ENCODE measurements at places on chromosomes 13 and 19.
A peak's percentile ranks its signal among the peaks of the same experiment; 100 is the strongest.

- DNase-seq = no peak
These were observed 7.5 kb upstream of the TPM4 start for GRCh38 chr19:16068696-16069259.

GRCh38 chr13:95497381-95497807, 55.1 kb upstream of the CLDN10 start:
- no peak for DNase-seq

DNA sequence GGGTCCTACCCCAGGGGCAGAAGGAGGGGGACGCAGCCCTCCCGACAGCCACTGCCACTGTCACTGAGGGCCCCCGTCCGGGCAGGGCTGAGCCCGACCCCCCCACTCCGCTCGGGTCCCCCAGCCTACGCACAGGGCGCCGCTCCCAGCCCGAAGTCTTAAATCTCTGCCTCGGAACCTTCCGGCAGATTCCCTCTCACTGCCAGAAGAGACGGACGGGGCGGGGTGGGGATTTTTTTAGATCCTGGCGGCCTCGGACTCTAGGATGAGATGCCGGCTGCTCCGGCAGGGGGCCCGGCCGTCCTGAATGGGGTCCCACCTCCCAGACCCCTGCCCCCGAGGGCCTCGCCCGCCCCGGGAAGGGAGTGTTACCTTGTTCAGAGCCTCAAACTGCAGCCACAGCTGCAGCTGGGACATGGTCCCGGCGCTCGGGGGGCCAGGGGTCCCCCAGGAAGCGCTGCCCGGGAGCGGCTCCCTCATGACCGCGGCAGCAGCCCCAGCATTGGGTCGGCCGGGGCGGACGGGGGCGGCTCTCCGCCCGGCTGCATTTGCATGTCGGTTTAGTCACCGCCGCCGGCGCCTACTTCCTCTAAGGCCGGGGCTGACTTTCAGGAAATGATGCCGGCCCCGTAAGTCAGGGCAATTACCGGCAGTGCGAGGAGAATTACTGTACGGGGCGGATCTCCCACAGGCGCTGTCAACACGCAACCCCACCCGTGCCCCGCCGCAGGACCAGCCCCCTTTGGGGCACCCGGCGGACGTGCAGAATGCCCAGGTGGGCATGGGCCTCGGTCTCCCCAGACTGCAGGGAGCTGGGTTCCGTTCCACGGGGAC, 28.1 kb downstream of the GPX4 start:
- peak; percentile 43 for DNase-seq

- no peak for DNase-seq
These were observed 12.8 kb upstream of the PEAK3 start for GRCh38 chr19:2294687-2295335.

DNA sequence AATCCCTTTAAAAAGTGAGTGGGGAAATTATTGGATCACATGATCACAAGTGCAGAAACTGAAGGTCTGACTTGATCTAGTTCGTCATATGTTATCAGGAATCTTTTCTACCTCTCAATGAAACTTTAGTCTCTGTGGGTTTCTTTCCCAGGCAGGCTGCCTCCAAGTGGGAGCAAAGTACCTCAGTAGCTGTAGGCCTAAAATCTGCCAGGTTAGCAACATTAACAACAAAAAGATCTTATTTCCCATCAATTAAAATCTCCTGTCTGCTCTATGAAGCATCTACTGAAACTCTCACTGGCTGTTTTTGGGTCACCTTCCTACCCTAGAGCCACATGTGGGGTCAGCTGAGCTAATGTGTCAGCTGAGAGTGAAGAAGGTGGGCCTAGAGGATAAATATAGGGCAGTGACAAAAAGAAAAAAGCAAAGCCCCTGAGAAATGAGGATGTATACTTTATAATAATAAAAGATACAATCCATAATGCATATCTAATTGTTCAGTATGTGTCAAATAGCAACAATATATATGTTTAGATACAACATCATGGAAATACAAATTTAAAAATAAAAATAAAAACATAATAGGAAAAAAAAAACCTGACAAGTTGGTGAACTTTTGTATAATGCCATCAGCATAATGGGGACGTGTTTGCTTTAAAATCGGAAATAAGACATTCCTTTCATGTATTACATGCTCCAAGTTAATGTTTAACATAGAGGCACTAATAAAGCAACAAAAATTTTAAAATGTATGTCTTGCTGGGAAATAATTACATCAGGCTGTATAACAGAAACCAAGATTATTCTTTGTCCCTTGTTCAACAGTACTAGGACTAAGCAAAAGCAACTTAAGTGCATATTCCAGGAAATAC, 141.1 kb downstream of the GPC5 start:
- no peak for DNase-seq

- DNase-seq = no peak
These were observed 29.2 kb downstream of the IL12RB1 start for GRCh38 chr19:18057557-18057956.

GRCh38 chr19:49331616-49332055, 3.6 kb upstream of the CD37 start:
- DNase-seq = peak; percentile 37

GRCh38 chr13:95608640-95609323, 35.7 kb downstream of the DZIP1 start:
- DNase-seq = no peak

DNA sequence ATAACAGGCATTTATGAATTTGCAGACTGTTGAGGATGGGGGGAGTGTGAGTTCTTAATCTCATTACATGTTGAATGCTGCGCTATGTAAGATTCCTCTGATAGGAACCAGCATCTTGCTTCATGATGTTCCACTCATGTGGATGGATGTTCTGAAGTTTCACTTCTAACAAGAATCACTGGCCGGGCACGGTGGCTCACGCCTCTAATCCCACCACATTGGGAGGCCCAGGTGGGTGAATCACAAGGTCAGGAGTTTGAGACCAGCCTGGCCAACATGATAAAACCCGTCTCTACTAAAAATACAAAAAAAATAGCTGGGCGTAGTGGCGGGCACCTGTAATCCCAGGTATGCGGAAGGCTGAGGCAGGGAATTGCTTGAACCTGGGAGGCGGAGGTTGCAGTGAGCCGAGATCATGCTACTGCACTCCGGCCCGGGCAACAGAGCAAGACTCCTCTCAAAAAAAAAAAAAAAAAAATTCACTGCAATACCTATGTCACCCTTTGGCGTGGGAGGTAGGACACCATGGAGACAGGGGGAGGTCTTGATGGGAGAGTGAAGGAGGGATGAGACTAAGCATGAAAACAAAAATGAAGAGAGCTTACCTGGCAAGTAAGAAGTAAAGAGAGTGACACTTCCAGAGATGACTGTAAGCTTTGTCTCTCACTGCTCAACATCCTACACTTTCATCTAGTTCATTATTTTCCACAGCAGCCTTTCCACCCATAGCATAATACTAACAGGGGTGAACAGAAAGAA, 133.0 kb downstream of the DCT start:
- no peak for DNase-seq
